ENCODE measurements at places on chromosomes 12 and 14.

DNA sequence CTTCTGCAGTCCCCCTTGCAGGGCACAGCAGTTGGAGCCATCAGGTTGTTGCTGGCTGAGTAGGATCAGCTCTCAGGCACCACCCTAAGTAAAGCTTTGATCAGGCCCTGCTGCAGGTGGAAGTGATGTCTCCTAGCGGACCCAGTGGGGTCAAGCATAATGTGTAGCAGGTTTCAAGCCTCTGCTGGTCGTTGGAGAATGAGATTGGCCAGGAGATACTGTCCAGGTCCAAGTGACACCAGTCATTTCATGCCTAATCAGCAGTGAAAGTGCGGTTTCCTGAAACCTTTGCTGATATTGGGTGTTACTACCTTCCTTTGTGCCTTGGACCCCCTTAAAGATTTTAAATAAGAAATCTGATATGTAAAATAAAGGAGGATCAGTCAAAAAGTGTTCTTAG lies 72.6 kb downstream of the SUSD6 start:
- DNase-seq = no peak

DNA sequence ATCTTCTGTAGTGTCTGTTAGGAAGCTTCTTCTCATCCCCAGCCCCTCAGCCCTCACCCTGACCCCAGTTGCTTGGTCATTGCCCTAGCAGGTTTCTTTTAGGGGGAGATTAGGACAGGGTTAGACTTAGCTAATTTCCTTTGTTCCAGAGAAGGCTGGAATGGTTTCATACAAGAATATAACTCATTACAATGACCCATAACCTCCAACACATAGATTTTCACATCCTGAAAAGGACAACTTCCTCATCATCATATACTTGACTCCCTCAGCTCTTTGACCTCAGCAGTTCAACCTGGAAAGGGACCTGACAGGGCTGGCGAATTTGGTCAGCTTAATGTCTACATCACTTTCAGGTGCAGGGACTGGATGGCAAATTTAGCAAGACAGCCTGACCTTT lies 8.0 kb upstream of the BHLHE41 start:
- DNase-seq = no peak

- DNase-seq = peak; percentile 70
Observed at GRCh38 chr12:42568952-42569915, 20.3 kb downstream of the PRICKLE1 start.

- DNase-seq = no peak
Observed at GRCh38 chr14:77589099-77589498, 27.3 kb downstream of the SPTLC2 start.

- DNase-seq = no peak
Observed at GRCh38 chr12:113162102-113163029, 12.8 kb downstream of the CFAP73 start.

DNA sequence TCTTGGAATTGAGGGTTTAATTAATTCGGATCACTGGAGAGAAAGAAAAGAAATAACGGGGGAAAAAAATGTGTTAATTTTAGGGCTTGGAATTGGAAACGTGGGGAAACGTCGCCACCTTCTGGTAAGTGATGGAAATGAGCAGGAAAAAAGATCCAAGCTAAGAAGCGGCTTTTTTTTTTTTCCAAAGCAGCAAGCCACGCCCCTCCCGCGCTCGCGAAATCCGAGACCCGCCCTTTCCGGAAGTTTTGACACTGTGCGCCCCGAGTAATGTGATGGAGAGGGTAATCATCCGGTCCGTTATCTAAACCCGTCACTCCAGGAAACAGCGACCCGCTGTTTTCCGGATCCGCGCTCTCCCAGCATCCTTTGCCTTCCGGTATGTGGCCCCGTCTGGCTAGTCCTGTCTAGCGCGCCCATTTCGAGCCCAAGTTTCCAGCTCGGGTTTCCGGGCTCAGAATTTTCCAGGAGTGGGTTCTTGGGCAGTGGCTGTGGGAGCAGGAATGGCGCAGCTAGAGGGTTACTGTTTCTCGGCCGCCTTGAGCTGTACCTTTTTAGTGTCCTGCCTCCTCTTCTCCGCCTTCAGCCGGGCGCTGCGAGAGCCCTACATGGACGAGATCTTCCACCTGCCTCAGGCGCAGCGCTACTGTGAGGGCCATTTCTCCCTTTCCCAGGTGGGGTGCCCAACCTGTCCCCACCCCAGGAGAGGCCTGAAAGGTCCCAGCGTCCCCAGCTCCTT lies at the start of gene ALG10B:
TSS of gene ALG10B (plus strand) at position 384 of the 739 bp plus-strand sequence. CDS start at position 504, 120 bp downstream.
- DNase-seq = peak; percentile 96

DNA sequence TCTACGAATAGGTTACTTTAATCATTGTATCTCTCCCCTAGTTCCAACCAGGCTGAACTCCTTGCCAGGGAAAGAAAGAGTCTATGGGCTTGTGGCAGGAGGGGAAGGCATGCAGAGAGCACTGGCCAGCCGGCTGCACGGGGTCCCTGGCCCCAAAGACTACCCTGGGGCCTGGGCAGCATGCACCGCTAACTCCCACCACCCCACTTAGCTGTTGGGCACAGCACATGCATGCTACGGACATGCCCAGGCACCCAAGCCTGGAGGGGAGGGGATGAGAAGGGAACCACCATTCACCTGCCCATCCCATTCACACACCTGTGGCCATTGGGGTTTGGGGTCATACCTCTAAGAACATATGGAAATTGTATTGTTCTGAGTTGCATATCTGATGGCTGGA lies 94.1 kb downstream of the PIK3C2G start:
- no peak for DNase-seq

GRCh38 chr12:23564451-23565152 lies 384.9 kb downstream of the SOX5 start:
- no peak for DNase-seq

DNA sequence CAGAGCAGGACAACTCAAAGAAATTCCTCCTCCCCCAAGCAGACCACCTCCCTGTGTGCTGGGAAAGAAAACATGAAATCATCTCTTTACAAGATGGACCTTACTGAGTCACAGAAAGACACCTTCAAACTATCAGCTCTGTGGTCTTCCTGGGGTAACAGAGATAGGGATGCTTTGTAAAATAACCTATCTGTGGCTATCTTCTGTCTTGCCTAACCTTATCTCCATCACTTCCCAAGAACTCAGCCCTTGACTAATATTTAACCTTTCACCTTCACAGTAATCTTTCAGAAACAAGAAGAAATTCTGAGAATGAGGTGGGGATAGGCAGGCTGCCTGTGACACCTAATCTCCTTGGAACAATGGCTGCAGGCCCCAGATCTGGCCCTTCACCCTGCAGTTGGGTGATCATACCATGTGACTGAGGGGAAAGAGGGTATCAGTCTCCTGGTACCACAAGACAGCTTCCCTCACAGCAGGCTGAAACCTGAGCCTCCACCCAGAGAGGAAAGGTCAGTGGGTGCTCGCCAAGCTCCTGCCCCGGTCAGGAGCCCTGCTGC lies 27.4 kb upstream of the CEBPE start:
- DNase-seq = no peak

- no peak for DNase-seq
Observed at GRCh38 chr12:112841906-112842305, 50.4 kb downstream of the RPH3A start.

DNA sequence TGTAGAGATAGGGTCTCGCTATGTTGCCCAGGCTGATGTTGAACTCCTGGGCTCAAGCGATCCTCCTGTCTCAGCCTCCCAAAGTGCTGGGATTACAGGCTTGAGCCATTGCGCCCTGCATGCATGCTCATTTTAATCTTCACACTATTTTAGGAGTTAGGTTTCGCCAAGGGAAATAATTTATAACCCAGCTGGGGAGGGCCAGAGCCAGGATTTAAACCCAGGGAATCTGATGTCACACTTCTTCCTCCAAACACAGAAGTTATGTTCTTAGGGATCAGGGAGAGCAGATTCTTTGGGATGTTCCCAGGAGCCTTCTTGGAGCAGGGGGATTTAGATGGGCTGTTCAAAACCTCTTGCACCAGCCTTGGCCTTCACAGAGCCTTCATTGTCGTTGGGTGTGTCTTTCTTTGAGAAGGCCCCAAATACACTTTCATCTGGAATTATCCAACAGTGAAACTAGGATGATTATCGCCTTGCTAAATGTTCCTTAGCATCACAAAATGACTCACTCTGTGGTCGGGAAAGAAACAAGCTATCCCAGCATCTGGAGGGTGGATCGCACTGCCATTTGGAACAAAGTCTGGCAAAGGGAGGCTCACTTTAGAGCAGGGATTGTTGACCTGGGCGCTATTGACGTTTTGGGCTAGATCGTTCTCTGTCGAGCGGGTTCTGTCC lies 8.2 kb upstream of the PPP1CC start:
- DNase-seq = peak; percentile 40

DNA sequence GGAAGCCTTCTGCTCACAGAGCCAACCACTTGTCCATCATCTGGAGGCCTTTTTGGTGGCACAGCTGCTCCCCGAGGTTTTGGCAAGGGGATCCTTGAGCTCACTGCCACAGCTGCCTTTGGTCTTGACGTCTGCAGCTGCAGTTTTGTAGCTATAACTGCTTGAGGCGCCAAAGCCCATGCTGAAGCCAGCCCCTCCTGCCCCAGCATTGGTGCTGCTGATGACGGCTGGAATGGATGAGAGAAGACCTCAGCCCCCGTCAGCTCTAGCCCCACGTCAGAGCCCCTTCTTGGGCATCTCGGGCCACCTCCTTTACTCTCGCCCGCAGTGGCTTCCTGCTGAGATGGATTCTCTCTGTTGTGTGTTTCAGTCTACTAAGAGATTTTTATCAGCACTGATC lies 12.3 kb upstream of the KRT74 start:
- DNase-seq = no peak

- DNase-seq = no peak
Observed at GRCh38 chr12:4817880-4818279, 91.8 kb upstream of the KCNA1 start.

DNA sequence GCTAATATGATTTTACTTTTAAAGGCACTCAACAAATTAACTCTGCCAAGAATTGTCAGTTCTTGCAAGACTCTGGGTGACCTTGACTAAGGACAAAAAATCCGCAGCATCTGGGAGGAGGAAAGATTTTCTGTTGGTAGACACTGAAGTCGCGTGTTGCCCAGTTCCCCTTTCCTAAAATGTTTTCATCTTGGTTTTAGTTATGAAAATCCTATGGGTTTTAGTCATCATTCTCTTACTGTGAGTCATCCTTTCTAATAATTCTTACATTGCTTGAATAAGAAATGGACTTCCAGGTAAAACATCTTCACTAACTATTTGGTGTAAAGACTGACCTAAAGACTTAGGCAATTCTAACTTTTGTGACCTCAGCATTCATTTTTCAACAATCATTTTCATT lies 9.1 kb downstream of the GSG1 start:
- DNase-seq = peak; percentile 76

DNA sequence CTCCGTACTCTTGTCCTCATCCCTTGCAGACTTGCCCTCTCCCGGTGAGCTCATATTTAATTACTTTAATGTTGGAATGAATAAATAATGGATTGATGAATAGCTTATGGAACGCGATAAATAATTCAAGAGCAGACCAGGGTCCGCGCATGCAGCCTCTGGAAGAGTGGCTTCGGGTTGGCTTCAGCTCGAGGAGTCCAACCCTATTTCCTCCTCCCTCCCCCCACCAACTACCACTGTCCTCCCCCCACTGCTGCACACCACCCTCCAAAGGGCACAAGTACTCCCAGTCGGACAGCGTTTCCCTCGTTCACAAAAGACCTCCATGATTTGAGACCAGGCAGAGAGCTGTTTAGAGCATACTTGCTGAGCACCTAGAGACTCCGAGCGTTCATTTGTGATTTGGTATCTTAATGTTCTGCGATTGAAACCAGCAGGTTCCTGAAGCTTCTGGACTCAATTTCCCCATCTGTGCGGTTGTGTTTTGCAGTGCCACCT lies 647 bp upstream of the SIX1 start:
- peak; percentile 70 for DNase-seq

- DNase-seq = no peak
Observed at GRCh38 chr12:42761601-42762350, 172.2 kb upstream of the PRICKLE1 start.

- no peak for DNase-seq
Observed at GRCh38 chr12:85394809-85395208, 114.8 kb downstream of the ALX1 start.

GRCh38 chr12:48442179-48442847 lies 30.0 kb upstream of the ANP32D start:
- DNase-seq = no peak

DNA sequence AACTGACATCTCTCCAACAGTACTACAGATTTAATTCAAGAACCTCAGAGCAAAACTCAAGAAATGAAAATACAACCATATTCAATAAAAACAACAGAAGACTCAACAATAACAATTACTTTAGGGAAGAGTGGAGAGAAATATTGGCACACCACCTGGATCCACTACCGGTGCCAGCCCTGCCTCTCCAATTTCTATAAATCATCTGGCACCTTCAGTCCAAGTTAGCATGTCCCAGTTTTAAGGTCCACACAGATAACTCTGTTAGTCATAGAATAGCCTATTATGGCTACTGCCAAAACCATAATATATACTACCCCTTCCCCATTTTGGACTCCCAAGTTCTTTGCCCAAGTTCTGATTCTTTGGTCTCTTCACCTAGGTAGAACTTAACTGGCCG lies 69.9 kb upstream of the PSMA6 start:
- no peak for DNase-seq

- no peak for DNase-seq
Observed at GRCh38 chr12:97638739-97639138, 176.1 kb downstream of the RMST start.

Measured in fibroblast of gingiva (primary cell).